Stimulated activated naive CD8-positive, alpha-beta T cell treated with anti-CD3 and anti-CD28 coated beads, Interleukin-15, Interleukin-2, amounts not matched to agents 100 U/mL and 50 U/mL, for 24 hours (primary cell): ENCODE measurements at places on chromosomes 6 and 20.

GRCh38 chr6:168188369-168189199 is 109.6 kb upstream of the FRMD1 start:
- DNase-seq: no peak

DNA sequence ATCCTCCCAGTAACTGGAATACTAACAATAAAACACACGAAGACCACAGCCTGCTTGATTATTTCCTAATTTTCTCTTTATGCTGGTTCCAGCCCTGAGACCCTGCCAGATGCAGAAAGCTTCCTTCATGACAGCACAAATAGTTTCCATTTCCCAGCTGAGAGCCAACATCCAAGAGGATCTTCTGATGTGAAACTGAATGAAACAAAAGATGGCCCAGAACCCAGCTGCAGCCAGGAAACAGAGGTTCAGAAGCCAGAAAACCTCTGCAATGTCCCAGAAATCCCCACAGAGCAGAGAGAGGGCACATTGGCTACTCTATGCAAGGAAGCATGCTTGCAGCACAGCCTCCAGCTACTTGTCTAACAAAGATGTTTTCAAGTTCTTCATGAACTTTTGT is 61.8 kb upstream of the PLEKHG1 start:
- DNase-seq: no peak

DNA sequence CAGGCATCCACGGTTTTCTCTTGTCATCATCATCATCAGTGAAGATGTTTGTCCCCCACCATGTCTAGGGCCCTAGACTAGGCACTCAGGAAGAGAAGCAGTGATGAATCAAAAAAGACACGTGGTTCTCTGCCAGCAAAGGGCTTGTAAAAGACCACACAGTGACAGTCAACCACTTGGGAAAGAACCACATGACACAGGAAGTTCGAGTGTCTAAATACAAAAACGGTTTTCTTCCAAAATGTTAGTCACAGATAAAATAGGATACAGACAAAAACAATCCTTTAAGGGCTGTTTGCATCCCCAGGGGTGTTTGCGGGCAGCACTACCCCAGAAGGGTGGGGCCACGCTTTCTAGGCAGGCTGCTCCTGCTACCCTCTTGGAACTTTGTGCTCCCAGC is 356.8 kb upstream of the AGPAT4 start:
- DNase-seq: no peak

DNA sequence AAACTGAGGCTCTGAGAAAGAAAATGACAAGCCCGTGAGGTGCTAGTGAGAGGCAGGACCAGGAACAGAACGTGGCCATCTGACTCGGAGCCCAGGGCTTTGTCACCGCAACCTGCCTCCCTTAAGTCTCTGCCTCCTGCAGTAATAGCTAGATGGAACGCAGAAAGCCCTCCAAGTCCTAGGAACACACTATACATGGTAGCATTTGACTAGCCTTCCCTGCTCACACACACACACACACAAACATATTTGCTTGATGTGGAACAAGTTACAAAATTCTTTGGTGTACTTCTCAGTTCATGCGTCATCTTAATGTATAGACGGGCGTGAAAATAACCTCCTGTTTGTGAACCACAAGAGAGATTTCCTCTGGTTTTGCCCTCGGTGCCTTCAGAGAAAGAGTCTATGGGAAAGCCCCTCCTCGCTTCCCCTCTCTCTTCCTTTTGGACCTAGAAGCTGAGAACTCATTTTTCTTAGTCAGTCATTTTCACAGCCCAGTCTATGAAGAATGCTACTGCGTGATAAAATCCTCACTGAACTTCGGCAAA is 38.8 kb downstream of the C6orf52 start:
- DNase-seq: peak; percentile 20

- no peak for DNase-seq
Measured at GRCh38 chr20:11958855-11959254, 41.2 kb downstream of the BTBD3 start.

GRCh38 chr20:40442181-40442963 is 246.7 kb downstream of the MAFB start:
- DNase-seq: no peak

GRCh38 chr6:166747644-166748595 is 120.9 kb upstream of the RPS6KA2 start:
- DNase-seq: no peak

DNA sequence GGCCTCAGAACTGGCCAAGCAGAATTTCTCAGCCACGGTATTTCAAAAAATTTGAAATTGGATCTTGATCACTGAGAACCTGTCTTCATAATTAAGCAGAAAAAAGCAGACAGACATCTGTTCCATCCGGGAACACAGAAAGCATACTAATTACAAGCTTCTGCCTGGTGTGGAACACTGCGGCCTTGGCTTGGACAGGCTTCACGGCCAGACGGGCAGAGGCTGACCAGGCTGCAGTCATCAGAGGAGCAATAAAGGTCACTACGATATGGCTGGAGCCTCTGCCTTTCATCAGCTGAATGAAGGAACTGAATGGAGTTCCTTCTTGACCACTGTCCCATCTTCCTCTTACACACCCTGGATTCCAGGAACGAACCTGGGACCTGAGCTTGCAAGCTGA is 3.9 kb upstream of the NRSN1 start:
- no peak for DNase-seq

DNA sequence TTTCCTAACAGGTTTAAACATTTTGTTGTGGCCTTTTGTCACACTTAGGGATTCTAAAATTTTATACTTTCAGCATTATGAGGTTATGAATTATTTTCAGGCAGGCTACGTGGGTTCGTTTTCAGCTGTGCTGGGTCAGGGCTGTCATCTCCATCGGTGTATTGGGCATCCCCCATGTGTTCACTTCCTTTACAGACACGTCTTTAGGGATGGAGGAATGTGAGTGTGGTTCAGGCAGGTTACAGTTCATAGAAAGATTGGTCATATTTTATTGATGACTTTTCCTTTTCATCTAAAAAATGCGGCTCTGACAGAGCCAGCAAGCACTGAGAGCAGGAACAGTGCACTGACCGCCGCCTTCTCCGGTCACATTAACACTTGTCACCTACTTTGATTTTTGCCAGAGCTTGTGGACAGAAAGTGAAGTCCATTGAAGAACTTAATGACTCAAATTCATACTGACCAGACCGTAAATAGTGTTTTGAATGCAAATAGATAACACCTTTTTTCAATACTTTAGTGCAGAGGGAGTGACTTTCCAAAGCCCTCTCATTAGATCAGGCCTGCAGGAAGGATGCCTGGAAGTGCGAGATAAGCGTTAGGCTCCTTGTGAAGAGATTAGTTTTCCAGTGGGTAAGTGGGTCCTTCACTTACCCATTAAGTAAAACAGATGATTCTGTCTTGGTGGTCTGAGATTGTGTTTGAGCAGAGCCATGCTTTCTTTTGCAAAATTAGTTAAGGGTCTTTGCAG is 113.1 kb downstream of the TIAM2 start:
- DNase-seq: no peak
